ENCODE measurements at places on chromosomes 12 and 14.

DNA sequence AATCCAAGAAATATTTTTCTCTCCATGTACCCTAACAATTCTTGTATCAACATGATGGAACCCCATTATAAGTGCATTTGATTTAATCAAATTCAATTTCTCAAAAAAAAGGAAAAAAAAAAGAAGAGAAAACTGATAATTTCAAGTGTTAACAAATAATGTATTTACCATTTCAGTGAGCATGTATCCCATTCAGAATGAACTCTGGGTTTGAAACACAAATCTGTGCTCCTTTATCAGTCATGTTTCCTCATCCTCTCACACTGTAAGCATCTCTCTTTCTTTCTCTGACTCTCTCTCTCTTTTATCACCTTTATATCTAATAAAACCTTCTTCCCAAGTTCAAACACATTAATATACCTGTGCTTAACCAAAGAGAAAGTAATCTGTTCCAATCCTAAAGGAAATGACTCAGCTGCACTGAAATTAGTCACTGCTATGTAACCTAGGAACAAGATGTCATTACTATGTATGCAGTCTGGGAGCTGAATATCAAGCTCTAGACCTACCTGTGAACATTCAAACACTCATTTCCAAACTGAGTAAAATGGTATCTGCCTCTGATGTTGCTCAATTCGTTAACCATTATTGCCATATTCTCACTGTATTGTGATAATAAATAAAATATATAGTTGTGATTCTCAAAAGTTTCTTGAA is 135.0 kb upstream of the LRIG3 start:
- DNase-seq, result peak; percentile 75

- peak; percentile 94 for DNase-seq
Measured at GRCh38 chr14:89378119-89378518, 38.9 kb downstream of the FOXN3 start.

GRCh38 chr14:24042746-24043145 is 9.1 kb upstream of the CARMIL3 start:
- no peak for DNase-seq

- no peak for DNase-seq
Measured at GRCh38 chr12:24931666-24932405, 17.1 kb downstream of the BCAT1 start.

DNA sequence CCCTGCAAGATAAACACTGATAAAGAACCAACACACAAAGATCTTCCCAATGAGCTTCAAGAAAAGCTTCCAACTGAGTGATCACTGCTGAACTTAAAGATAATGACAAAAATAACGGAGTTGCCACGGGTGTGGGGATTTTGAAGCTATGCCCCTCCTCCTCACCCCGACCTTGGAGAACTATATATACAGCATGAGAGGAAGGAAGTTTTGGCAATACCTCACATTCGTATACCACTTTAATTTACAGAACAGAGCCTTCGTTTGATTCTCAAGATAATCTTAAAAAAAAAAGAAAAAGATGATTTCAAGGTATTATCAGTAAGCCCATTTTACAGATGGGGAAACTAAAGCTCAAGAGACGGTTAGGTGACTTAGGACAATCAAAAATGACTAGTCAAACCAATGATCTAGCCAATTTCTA is 715 bp downstream of the NEK9 start:
- DNase-seq, result no peak

- peak; percentile 66 for DNase-seq
Measured at GRCh38 chr12:112992541-112993398, 14.5 kb downstream of the OAS2 start.

DNA sequence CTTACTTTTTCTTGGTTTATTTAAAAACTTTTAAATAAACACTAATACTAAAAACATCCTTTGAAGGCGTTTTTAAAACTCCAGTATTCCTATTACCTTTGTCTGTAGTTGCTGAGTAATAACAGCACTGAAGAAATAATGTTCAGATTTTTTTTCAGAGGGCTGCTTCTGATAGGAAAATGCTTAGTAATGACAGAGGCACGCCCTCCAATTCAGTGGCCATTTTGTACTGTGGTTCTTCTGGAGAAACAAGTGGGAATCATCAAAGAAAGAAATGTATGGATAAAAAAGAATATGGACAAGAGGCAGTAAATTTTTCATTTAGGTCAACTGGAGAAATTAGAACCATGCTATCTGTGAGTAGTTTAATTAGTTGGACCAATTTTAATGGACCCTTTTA is 13.6 kb downstream of the VEZT start:
- peak; percentile 63 for DNase-seq

DNA sequence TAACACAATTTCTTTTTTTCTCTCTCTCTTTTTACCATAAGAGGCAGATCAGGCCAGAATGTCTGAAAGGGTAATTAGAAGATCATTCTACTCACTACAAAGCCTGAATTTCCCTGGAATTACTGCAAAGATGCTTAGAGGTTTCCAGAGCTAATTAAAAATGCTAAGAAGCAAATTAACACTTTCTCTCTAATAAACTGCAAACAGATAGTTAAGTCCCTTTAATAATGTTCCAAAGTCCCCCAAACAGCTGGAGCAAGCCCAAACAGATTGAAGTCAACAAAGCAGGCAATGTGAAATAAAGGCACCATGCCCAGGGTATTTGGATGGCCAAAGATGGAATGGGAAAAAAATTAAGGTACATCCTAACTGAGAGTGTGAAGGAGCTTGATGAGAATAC is 208.8 kb upstream of the LRFN5 start:
- DNase-seq, result no peak

DNA sequence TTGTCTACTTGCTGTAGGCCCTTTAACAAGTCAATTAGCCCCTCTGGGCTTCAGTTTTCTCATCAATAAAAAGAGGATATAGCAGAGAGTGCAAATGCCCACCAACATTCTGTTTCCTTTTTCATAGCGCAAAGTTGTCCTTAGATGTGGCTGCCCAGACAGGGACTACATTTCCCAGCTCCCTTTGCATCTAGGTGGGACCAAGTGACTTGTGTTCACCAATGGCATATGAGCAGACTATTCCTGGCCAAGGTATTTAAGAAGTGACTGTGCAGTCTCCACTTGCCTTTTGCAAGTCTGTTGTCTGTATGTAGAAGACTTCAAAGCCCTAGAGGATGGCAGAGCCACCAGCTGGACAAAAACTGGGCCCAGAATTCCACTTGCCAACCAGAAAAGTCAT is 59.7 kb downstream of the DAO start:
- peak; percentile 26 for DNase-seq

DNA sequence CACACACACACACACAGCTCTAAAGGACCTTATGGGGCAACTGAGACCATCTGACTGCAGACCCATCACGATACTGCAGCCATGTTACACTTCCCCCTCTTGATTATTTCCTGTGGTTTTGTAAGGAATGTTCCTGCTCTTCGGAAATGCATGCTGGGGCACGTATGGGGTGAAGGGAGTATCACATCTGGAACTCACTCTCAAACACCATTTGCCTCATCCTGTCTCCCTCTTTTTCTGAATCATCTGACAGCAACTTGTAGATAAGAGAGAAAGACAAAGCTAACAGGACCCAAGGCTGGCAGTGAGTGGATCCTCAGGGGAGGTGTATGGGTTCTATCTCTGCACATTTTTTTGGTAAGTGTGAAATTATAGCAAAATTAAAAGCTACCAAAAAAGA is 50.3 kb downstream of the RIMBP2 start:
- DNase-seq, result no peak

- DNase-seq, result no peak
Measured at GRCh38 chr14:58353516-58354299, 42.0 kb upstream of the TOMM20L start.

- DNase-seq, result no peak
Measured at GRCh38 chr14:34548472-34548981, 9.0 kb upstream of the EAPP start.

GRCh38 chr14:65141523-65141922 is 39.2 kb upstream of the MAX start:
- no peak for DNase-seq

DNA sequence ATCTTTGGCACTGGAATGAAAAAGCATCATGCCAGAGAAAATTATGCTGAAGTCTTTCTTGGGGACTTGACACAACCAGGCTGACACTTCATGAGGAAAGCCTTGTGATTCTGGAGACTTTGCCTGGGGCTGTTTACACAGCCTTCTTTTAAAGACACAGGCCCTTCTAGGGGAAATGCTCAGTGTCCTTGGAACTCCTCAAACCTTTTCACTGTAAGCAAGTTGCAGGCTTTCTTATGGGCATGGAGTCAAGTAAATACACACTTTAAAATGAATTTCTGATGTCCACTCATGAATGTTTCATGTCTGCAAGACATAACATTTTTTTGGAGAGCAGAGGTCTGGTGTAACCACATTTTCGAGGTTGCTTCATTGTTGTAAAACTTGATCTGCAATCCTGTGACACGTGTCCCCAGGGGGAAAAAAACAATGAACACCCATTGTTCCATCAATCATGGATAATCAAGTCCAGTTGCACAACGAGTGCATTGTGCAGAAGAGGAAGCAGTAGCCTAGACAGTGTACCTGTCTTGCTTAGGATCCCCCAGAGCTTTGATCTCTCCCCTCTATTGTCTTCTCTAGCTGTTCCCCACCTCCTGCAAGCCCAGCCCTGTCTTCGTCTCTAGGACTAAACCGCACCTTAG is 155.1 kb upstream of the PRICKLE1 start:
- no peak for DNase-seq

- no peak for DNase-seq
Measured at GRCh38 chr12:20505056-20505455, 136.7 kb downstream of the PDE3A start.

DNA sequence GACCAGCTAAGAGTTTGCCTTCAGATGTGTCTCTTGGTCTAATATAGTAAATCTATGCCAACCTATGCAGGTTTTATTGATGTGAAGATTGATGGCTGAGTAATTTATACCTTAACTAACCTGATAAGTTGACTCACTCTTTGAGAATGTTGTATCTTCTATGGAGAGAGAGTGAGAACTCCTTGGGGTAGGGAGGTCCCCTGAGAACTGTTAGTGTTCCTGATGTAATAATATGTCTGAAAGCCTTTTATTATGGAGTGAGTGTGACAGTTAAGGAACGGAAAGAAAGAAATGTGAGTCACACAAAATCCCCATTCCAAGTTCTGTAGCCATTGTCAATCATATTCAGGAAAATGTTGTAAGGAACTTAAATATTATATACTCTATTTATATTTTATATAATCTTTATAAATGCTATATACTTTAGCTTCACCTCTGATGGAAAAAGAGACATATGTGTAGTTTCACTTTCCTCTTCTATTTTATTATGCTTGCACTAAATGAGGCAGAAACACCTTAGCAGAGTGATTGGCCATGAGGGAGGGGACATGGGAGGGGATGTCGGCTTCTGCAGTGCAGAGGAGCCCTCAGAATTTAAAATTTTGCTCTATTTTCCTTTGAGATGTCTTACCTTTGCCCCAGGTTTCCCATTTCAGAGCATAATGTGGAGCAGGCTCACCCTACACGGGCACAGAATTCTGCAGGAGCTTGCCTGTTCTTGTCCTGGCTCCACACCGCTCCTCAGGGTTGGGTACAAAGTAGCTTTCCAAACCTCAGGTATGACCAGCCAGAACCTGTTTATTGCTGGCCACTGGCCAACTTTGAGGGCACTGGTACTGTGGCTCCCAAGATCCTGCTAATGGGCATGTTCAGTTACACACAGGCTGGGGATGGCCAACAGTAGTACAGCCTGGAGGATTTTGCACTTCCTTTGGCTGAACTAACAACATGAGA is 57.7 kb downstream of the ARF6 start:
- DNase-seq, result no peak

DNA sequence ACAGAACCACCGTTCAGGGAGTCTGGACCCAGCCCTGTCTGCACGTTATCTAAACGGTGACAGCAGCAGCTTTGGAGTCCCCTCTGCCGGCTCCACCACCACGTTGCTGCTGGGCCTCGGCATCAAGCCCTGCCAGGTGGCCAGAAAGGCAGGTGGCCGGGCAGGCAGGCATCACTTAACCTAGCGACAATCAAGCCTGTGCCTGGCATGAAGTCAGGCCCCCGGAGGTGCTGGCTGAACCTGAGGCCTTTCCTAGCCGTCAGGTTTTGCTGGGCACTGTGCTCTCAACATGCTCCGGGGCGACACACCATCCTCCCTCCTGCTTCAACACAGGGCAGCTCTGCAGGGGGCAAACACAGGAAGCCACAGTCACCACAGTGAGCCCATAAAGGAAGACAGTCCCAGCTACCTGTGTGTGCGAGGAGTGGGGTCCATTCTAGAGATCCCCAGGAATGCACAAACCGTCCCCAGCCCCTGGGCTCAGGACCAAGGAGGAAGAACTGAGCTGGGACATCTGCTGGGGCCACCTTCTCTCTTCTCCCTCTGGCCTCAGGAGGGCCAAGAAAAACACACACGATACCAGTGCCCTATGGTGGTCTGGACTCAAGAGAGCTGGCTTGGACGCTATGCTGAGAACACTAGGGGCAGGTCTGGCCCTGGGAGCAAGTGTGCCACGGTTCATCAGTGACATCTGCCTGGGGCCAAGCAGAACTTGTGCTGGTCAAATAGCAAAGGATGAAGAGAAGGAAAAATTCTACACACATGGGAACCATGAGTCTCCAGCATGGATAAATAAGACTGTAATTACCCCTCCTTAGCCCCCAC is 44.7 kb downstream of the CCDC88C start:
- DNase-seq, result no peak

DNA sequence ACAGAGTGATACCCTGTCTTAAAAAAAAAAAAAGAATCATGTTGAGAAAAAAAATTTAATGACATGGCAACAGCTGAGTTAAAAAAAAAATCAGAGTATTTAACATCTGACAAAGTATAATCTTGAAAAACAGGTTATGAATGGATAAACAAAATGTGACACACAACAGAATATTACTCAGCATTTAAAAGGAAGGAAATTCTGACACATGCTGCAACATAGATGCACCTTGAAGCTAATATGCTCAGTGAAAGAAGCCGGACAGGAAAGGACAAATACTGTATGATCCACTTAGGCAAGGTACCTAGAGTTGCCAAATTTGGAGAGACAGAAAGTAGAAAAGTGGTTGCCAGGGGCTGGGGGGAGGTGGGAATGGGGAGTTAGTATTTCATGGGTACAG is 19.4 kb upstream of the EIF2B2 start:
- no peak for DNase-seq

DNA sequence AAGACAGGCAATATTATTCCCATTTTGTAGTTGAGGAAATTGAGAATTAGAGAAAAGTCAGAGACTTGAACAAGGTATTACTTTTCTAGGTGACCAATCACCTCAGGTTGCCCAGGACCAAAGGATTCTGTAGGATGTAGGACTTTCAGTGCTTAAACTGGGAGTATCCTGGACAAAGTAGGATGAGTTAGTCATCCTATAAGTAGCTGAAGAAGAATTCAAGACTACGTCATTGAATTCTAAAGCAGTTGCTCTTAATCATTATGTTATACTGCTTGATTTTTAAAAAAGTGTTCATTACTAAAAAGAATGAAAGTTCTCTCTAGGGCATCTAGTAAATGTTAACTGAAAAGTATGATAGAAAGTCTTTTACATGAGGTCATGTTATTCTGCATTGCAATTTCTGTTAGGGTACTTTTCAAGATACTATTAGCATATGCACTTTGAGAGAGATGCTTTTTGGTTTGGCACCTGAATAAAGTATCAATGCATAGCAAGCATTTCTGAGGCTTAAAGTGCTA is 101.7 kb downstream of the RTN1 start:
- DNase-seq, result no peak

- DNase-seq, result no peak
Measured at GRCh38 chr12:103913100-103913499, 17.1 kb upstream of the HSP90B1 start.
